COLO829 (cell line): ENCODE measurements at places on chromosomes 7 and 10.
A peak's percentile ranks its signal among the peaks of the same experiment; 100 is the strongest.

GRCh38 chr10:69403519-69403918 lies 13.2 kb downstream of the TACR2 start:
- no peak for DNase-seq

GRCh38 chr10:95321554-95322301 lies 30.9 kb upstream of the PDLIM1 start:
- DNase-seq, result no peak

DNA sequence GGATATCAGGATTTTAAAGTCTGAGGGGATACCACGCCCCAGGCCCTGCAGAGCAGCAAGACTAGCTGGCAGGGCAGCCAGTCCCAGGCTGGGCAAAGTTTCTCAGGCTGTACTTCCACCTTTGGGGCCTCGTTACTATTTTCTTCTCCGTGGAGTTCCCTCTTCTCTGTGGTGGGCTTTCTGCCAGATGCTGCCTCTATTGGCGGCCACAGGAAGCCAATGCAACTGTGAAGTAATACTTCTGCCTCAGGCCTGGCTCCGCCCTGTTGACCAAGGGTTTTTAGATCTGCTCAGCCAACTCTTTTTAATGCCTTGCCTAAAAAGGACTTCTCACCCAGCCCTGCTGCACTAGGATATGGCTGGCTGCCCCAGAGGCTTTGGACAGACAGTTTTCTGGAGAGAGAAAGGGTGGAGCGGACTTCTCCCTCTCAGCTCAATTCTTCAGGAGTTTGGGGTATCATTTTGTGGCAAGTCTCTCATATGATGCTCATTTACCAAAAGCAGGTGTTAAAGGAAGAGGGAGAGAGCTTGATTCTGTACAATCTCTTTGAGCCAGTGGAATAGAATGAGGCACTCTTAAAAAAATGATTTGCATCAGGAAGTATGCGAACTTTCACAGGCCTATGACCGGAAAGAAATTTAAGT lies 67.4 kb downstream of the HHEX start:
- DNase-seq, result peak; percentile 52

GRCh38 chr10:33684211-33684611 lies 349.7 kb upstream of the NRP1 start:
- DNase-seq, result no peak

DNA sequence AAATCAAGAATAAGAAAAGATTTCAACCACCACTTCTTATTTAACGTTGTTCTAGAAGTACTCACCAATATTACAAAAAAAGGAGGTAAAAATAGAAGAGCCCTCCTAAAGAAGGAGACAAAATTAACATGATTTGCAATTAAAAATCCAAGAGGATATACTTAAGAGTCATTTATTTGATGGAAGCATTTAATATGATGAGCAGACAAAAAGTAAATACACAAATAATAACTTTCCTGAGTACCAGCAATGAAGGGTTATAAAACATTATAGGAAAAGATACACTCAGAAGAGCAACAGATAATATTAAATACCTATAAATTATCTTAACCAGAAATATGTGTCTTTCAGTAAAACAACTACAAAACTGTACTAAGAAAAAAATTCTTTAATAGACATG lies 106.9 kb upstream of the STK17A start:
- DNase-seq, result no peak

DNA sequence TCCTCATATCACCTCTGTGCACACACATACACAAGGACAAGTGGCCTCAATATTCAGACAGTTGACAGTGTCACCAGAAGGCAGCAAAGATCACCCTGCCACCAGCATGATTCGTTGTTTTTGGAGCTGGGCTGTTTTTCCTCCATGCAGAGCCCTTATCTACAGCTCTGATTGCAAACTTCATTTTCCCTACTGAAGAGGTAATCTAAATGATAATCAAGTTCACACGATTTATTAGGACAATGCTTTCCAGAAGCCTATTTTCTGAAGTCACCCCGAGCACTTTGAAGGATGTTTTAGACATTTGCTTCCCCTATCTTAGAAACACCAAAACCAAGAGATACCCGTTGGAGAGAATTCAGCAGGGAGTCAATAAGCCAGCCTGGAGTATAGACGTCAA lies 46.0 kb upstream of the ADAM12 start:
- DNase-seq, result no peak

DNA sequence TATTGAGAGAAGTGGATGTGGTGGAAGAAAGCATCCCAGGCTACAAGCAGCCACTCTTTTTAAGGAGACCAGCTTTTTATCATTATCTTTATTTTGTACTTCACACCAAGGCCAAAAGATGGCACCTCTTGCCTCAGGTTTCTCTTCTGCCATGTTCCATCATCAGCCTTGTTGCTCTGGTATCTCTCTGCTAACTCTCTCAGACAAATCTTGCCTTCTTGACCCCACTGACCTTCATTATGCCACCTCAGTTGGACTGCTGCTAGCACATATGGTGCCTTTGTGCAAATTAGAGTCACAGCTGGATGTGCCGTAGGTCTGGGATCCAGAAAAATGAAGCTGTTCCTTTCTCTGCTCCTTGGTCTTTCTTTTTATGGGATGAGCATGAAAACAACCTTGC lies 47.1 kb upstream of the DYNC1I1 start:
- peak; percentile 32 for DNase-seq

- no peak for DNase-seq
These were observed 164.4 kb upstream of the PPP2R2D start for GRCh38 chr10:131736321-131736980.
